ENCODE measurements at places on chromosomes 5 and 9. TPM values are rescaled to one million over a fixed set of nuclear protein-coding genes. Genes with fewer than 3 reads are reported as not detected.

PTGES gene
- 2.6 TPM for total RNA-seq

SEMA4D gene
- 22.1 TPM for total RNA-seq

SMIM33 gene
- not detected for total RNA-seq

SEC24A gene
- 12.8 TPM for total RNA-seq

COL23A1 gene
- total RNA-seq, result 6.8 TPM

COL27A1 gene
- total RNA-seq, result 1.5 TPM

GABRA1 gene
- not detected for total RNA-seq

BAAT gene
- 0.20 TPM for total RNA-seq

SLC23A1 gene
- not detected for total RNA-seq

All from right atrium auricular region (tissue), 2 donors.